Amniotic epithelial cell (primary cell): ENCODE measurements at places on chromosomes 2 and 18.

DNA sequence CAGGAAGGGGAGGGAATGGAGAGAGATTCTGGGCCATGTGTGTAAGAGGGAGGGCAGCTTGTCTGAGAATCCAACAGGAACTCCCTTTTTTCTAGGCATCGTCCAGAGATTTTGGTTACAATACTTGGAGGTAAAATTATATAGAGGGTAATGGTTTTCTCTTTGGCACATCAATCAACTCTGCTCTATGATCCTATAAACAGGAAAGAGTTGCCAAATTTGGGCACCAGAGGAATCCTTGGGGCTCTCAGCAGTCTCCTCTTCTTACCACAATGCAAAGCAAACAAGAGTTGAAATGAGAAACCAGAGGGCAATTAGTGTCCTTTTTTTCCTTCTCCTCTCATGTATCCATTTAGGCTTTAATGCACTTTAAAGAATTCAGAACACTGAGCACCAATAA is 243.4 kb downstream of the SLC8A1 start:
- no peak for DNase-seq

DNA sequence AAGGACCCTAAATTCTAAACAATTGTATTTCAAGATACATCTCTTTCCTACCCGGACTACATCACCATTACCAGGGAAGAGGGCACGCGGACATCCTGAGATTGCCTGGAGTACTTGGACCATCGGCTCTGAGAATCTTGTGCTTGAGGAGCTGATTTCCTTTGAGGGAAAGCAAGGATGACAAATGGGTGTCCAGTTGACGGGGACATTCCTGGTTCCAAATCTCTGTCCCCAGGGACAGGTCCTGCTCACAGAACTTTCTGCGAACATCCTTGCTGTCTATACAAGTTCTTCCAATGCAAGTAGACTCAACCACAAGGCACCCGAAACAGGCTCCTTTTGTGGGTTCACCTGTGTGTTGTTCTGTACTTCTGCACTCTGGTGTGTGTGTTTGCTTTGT is 289.5 kb upstream of the MYT1L start:
- no peak for DNase-seq

DNA sequence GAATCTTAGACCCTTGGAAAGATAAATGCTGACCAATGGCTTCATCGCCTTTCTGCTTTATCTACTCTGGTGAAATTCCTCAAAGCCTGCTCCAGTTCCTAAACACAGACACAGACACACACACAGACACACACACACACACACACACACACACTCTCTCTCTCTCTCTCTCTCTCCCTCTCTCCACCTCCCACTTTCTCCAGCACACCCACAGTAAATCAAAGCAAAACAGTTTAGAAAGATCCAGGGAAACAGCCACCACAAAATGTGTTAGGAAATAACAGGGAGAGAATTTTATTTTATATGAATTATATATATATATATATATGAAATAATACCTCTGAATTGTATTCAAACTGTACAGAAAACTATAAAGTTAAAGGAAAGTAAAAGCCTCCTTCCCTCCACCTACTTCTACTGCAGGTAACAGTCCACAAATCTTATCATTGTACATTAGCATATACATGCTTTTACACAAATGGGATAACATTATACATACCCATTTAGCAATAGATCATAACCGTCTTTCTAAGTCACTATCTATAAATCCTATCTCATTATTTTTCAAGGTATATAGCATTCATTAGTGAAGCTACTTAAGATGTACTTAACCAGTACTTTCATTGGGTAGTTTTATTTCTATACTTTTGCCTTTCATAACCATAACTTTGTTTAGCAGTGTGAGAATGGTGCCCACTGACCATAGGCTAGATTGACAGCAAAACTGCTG is 38.5 kb downstream of the MREG start:
- DNase-seq: peak; percentile 24

GRCh38 chr2:239275847-239276831 is 124.7 kb downstream of the HDAC4 start:
- no peak for DNase-seq

GRCh38 chr2:220708366-220708765 is 863.7 kb downstream of the EPHA4 start:
- peak; percentile 10 for DNase-seq

GRCh38 chr2:44242904-44243303 is 32.4 kb upstream of the SLC3A1 start:
- peak; percentile 29 for DNase-seq

DNA sequence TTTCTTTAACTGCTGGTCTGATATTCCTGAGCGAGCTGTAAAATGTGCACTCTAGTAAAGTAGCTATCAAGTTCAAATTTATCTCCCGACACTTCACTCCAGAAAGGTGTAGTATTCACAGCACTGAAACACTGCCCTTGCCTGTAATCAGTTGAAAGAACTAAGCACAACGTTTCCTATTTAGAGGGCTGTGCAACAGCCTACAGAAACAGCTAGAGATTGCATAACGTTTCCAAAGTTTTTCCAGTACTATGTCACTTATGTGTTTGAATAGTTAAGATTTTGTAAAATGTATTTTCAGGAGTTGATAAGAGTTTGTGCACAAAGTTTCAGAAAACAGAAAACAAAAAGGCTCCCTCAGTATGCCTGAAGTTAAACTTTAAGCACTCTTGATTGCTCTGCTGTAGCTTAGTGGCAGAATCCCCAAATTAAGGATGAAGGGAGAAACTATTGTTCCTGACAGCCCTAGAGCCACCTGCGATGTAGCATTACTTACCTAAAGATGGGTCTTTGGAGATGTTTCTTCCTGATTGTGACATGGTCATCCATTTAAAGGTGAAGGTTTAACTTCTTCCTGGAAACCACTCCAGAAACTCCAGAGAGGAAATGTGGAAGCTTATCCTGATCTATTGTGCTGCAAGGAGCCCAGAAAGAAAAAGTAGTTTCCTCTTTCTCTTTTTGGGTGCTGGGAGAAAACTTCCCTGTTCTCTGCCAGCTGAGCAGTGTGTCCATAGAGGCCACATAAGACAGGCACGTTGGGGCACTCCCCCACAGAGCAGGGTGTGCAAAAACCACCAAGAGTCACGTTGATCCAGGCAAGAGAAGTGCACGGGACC is 536 bp downstream of the PDE1A start:
- peak; percentile 82 for DNase-seq

- no peak for DNase-seq
Measured at GRCh38 chr2:167258712-167259111, 370.4 kb downstream of the XIRP2 start.

DNA sequence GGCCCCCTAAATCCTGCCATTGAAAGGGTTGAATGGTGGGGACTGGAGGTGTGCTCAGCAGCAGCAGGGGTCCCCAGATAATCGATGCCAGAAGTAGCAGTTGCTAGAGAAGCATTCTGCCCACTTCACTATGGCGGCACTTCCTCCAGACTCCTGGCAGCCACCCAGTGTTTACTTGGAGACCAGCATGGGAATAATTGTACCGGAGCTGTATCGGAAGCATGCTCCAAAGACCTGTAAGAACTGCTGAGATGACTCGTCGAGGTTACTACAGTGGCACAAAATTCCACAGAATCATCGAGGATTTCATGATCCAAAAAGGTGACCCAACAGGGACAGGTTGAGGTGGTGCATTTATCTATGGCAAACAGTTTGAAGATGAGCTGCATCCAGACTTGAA is 11.0 kb upstream of the GAREM2 start:
- DNase-seq: no peak

DNA sequence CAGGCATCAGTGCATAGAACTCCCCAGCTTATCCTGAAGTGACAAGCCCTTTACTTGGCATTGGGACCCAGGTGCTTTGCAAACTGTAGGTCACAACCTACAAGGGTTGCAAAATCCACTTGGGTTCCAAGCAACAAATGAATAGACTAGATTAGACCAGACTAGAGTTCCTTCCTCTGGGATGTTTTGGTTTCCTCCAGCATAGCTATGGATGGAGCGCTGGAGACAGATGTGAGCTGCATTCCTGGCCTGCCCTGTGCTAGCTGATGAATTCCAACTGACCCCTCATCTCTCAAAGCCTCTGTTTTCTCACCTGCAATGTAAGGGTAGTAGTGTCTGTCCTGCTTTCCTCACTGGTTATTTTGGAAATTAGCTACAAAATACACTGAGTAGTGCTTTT is 86.2 kb downstream of the NPAS2 start:
- DNase-seq: no peak

DNA sequence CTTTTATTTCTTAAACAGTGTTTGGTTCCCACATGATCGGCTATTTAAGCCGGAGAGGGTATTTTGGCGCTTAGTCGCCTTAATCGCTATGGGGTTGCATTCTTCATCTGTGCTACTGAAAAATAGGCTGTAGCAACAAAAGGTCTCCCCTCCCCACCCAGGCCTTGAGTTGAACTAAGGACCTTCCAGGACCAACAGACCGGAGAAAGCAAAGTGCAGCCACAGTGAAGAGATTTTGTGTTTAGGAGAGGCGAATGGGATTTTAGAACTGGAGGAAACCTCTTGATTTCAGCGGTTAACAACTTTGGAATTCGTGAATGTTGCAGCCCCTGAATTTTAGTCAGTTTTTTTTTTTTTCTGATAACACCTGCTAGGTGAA is 1.4 kb downstream of the ITGA6 start:
- no peak for DNase-seq

DNA sequence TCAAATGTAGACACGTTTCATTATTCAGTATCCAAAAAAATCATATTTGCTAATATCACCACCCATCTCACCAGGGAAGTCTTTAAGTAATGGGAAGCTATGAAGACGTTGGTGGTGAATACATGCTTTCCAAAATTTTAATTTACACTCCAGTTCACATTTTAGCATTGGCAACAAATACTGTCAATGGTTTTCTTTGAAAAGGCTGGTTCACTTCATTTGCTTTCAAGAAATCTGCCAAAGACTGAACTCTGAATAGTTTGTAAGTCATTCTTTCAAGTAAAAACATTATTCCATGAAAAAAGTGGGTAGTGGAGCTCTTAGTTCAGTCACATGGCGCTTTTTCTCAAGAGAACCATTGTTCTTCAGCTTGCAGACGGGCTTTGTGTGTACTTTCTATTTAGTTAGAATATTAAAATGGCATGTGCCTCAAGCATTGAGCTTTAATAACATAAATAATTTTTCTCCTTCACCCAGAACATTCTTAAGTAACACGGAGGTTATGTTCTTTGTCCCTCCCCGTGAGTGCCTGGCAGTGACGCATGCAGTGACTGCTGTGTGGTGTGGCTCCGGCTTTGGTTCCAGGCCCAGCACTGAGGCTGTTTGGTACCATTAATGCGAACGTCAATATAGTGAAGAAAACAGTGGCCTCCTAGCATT is 300.0 kb upstream of the HDAC4 start:
- no peak for DNase-seq

DNA sequence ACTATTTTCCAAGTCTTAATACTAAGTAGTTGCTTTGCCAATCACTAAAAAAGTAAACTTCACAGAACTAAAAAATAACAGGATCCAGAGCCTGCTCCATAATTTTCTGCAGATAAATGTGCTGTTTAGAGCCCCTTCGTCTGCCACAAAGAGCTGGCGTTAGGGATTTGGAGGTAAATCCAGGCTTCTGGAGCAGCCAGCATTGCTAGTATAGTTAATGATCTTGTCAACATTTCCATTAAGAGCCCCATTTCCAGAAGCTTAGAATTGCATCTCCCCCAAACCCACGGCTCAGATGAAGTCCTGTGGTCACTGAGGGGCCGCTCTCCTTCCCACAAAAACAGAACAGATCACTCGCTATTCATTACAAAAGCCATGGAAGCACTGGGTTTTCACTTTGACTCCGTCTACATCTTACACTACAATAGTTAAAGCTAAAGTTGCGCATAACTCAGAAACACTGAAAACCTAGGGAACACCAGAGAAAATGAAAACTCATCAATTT is 41.9 kb downstream of the ZNF516 start:
- no peak for DNase-seq

DNA sequence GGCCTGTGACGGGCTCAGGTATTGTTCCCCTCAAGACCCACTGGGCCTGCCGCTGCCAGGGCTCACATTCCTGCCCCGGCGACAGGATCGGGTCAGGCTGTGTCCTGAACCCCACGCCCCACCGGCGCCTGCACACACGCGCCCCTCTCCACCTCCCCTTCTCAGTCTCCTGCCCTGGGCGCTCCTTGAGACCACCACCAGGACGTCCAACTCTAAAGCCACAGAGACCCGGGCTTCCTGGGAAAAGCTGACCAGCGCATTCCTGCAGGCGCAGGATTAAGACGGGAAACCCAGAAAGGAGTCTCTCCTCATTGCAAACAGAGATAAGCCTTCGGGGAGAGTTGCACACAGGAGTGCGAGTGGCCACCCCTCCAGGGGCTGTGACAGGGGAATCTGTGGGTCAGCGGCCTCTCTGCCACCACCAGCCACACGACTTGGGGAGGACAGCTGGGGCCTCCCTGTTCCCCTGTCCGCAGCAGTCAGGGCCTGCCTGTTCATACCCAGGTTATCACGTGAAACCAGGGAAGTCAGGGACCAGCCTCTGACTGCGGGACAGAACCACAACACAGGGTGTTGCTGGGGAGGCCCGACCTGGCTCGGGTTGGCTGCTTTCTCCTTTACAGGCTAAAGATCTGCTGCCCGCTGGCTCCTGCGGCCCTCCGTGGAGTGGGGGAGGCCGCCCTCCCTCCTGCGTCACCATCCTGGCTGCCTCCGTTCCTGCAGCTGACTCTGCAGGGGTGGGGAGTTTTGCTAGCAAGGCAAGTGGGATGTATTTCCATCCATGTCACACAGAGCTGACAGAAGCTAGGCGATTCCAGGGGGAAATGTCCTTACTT is 88.8 kb downstream of the ZCCHC2 start:
- DNase-seq: peak; percentile 11

DNA sequence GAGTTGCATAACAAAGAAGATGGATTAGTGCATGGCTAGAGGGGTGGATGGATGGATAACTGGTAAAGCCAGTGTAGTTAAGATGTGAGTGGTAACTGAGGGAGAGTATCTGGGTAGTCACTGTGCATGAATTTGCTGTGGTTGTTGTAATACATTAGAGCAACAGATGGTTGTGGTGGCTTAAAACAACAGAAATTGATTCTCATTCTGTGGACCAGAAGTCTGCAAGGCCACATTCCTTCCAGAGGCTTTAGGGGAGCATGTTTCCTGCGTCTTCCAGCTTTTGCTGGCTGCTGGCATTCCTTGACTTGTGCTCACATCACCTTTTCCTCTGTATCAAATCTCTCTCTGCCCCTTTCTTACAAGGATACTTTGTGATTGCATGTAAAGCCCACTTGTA is 155.4 kb downstream of the ASB1 start:
- no peak for DNase-seq

DNA sequence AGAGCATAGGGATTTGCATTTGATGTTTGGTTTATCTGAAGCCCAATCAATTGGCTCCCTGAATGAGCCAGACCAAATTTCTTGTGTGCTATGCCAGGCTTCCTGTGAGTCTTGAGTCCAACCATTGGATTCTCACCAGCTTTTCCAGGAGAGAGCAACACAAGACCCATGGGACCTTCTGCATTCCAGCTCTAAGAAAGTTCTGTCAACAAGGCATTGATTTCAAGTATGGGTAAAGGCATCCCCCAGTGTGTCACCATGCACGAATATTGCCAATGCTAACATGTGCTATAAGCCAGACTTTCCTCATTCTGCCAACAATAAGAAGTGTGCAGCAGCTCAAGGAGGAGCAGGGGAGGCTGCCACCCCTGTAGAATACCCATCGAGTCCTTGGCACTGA is 266.6 kb downstream of the ETAA1 start:
- no peak for DNase-seq
